ENCODE measurements at places on chromosomes 3 and 15.

- DNase-seq, result no peak
Measured at GRCh38 chr3:40877631-40878463, 321.5 kb upstream of the CTNNB1 start.

- DNase-seq, result no peak
Measured at GRCh38 chr15:69826819-69827175, 270.9 kb downstream of the TLE3 start.

GRCh38 chr3:67898916-67899315 lies 244.5 kb upstream of the SUCLG2 start:
- no peak for DNase-seq

- no peak for DNase-seq
Measured at GRCh38 chr3:172142051-172142863, 102.9 kb downstream of the FNDC3B start.

DNA sequence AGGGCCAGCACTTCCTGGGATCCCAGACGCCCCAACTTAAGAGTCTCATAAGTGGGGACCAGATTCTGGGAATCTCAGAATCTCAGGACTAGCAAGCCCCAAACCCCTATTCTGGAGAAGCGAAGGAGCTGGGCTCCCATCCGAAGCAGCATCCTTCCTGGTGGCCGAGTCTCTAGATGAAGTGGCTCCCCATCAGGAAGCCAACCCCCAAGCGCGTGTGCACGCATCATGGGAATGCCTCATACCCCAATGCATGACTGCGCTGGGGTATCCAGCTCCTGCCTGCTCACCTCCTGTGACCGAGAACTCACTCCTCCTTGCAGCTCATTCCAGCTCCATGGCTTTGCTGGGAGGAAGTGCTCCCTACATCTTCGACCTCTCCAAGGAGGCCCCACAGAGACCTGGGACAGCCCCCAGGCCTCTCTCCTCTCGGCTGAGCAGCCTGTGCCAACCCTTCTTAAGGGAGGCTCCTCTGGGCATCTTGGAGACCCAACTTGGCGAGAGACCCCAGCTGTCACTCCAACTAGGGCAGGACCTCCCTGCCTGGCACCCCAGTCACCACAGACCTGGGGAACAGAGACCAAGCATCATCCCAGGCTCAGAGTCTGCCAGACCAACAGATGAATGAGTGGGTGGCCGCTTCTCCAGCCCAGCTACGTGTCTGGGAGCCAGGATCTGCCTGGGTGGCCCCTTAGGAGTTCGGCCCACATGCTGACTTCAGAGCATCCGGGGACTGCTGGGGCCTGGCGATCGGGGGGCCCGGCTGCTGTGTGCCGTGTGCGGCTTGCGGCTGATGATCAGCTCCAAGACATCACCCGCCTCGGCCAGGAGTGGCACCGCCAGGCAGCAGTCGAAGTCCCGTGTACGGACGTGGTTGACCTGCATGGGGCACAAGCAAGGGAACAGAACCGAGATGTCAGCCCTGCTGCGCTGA lies 46.9 kb downstream of the GRIP2 start:
- no peak for DNase-seq

DNA sequence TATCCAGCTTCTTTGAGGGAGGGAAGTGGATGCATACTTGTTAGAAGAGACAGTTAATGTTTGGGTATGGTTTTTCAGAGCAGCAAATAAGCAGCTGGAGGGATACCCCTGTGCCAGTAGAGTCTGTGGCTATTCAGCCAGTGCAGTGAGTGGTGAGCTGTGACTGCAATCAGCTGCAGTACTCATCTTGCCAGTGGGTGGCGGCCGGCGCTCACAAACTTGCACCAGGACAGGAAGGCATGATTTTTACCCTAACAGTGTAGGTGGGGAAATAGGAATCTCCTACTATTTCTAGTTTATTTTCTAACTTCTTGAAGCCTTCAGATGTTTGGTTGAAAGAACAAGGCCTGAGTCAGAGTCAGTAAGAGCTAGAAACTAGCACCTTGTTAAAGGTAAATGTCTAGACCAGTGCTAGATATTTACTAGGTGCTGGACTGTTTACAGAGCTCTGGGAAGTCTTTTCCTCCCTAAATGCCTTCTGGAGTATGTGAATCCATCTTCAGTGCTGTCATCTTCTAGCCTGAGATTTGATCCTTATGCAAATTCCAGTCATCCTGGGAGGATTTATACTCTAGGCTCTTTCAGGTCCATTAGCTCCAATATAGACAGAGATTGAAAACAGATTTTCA lies 23.6 kb downstream of the TIMP4 start:
- DNase-seq, result peak; percentile 47

- DNase-seq, result no peak
Measured at GRCh38 chr3:127366383-127366782, 78.5 kb upstream of the PRR20G start.

- DNase-seq, result peak; percentile 2
Measured at GRCh38 chr3:189563853-189564563, 67.2 kb upstream of the TP63 start.
